Stomach (tissue), 19 donors: ENCODE measurements at places on chromosomes 4 and X. TPM values are rescaled to one million over a fixed set of nuclear protein-coding genes. Genes with fewer than 3 reads are reported as not detected.

GRCh38 chr4:84685105-84685504 lies 102.2 kb downstream of the CDS1 start:
- no peak for DNase-seq

- DNase-seq, result no peak
Observed at GRCh38 chr4:148692242-148692641, 250.0 kb upstream of the NR3C2 start.

GRCh38 chrX:45515262-45516215 lies 314.9 kb upstream of the DIPK2B start:
- DNase-seq, result peak; percentile 42

DNA sequence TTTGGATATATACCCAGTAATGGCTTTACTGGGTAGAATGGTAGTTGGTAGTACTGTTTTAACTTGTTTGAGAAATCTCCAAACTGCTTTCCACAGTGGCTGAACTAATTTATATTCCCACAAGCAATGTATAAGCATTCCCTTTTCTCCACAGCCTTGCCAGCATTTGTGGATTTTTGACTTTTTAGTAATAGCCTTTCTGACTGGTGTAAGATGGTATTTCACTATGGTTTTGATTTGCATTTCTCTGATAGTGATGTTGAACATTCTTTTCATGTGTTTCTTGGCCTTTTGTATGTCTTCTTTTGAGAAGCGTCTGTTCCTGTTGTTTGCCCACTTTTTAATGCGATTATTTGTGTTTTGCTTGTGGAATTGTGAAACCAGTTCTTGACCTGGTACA lies 290.5 kb downstream of the BMPR1B start:
- no peak for DNase-seq

Gene ANKRD50
- 9.9 TPM for total RNA-seq

Gene CT83
- total RNA-seq, result not detected

Gene CENPVL1
- total RNA-seq, result not detected

- DNase-seq, result no peak
Observed at GRCh38 chrX:31287861-31288260, 216.0 kb upstream of the FTHL17 start.

GRCh38 chr4:82721819-82722423 lies 76.7 kb downstream of the SCD5 start:
- DNase-seq, result peak; percentile 39

- DNase-seq, result no peak
Observed at GRCh38 chrX:649166-649565, 18.6 kb downstream of the SHOX start.

- DNase-seq, result no peak
Observed at GRCh38 chrX:1661048-1661921, 46.4 kb downstream of the ASMT start.

- no peak for DNase-seq
Observed at GRCh38 chrX:47560179-47560933, 649 bp upstream of the ARAF start.

DNA sequence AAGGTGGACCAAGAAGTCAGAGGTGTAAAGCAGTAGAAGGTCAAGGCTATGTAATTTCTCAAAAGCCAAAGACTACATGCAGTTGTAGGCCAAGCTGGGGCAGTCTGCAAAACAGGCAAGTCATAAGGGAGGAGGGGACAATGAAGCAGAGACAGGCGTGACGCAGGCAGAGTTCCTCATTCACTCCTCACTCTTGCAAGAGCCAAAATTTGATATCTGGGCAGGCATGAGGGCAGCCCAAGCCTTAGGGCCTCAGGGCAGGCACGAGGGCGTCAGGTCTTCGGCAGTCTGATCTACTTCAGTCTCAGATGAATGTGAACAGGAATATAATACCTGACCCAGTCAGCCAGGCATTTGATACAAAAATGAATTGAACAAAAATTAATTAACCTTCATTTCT lies 86.4 kb upstream of the AGA start:
- DNase-seq, result no peak

- DNase-seq, result no peak
Observed at GRCh38 chr4:176492646-176493302, 173.0 kb downstream of the SPCS3 start.

DNA sequence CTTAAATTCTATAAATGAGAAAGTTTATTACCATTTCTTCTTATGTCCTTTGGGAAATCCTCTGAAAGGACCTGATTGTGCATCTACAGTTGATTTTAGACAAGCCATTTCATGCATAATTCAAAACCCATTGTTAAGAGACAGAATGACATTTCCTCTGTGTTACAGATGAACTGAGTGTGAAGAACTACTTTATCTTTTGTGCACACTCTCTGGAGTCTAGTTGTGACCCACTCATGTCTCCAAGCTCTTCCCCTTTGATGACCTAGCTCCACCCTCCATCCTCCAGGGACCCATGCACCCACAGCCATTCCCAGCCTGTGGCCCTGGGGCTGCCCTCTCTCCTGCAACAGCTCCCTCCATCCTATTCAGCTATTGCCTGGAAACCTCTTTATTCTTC lies 57.5 kb upstream of the BMPR1B start:
- no peak for DNase-seq

GRCh38 chrX:102085706-102086105 lies 39.8 kb upstream of the TCEAL2 start:
- no peak for DNase-seq

Gene KLHL4
- total RNA-seq, result not detected

DNA sequence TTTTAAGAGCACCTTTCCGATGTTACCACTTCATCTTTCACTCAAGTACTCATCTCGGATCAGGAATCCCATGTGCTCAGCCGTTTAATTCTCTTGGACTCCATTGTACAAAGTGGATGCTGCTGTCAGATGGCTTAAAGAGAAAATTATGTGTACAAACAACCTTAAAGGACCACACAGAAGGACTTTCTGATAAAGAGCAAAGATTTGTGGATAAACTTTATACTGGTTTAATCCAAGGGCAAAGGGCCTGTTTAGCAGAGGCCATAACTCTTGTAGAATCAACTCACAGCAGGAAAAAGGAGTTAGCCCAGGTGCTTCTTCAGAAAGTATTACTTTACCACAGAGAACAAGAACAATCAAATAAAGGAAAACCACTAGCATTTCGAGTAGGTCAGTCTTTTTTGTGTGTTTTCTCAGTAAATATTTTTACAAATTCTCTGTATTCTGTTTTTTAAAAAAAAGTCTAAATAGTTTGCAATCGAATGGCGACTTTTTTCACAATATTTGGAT lies 20.1 kb downstream of the MMAA start:
- DNase-seq, result no peak

DNA sequence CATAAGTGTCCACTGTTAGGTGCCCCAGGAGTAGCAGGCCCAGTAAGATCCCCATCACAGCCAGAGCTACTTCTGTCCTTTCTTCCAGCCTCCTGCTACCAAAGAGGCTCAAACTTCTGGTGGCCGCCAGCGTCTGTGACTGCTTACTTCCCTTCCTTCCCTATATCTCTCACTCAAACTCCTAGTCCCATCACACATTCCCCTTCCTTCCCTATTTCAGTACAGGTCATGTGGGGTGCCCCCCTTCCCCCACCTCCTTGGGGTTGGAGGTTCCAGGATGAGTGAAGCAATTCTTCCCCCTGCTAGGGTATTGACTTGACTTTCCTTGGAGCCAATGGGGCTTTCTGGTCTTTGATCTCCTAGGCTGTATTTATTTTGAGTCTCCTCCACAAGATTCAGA lies at the start of gene VSIG4:
Gene VSIG4 (minus strand): TSS at position 137 of the 400 bp plus-strand sequence. CDS start 82 bp downstream, at position 55.
- DNase-seq, result no peak

- DNase-seq, result no peak
Observed at GRCh38 chr4:159142681-159143384, 40.0 kb downstream of the RAPGEF2 start.

- no peak for DNase-seq
Observed at GRCh38 chrX:30612250-30612655, 34.7 kb upstream of the TASL start.

DNA sequence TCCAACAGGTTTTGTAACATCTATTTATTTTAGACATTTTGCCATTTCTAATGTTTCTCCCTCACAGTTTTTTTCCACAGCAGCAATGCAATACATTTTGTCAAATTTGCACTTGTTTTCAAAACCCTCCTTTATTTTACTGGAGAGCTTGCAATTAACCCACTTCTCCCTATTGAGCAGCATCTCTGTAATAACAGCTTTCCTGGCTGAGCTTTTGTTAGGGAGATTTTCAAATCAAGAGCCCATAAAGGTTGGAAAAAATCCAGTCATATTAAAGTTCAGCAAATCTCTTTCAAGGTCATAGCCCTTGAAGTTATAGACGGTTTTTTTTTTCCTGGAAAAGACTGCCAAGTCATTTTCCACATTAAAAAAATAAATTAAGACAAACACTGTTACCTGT lies 450.6 kb upstream of the TENM3 start:
- no peak for DNase-seq

- DNase-seq, result no peak
Observed at GRCh38 chr4:108060164-108060563, 70.5 kb downstream of the HADH start.

DNA sequence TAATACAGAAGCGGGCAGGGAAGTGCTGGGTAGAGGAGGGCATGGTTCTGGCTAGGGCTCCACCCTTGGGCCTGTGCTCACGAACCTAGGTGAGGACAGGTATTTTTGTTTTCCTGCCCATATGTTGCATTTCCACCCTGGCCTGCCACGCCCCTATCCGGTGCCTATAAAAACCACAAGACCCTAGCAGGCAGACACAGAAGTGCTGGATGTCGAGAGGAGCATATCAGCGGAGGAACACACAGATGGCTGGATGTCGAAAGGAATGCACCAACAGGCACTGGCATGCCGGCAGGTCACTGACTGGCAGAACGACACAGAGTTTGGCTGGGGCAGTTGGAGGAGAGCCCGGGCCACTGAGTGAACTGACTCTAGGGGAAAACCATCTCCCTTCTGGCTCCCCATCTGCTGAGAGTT lies 316.6 kb upstream of the BOD1L1 start:
- no peak for DNase-seq

GRCh38 chr4:11069581-11070211 lies 359.0 kb downstream of the HS3ST1 start:
- DNase-seq, result no peak

GRCh38 chr4:2942532-2943363 lies 20.5 kb downstream of the NOP14 start:
- DNase-seq, result peak; percentile 84

Gene SUPT20HL1
- not detected for total RNA-seq

GRCh38 chrX:13239272-13239671 lies 80.6 kb downstream of the ATXN3L start:
- peak; percentile 41 for DNase-seq

DNA sequence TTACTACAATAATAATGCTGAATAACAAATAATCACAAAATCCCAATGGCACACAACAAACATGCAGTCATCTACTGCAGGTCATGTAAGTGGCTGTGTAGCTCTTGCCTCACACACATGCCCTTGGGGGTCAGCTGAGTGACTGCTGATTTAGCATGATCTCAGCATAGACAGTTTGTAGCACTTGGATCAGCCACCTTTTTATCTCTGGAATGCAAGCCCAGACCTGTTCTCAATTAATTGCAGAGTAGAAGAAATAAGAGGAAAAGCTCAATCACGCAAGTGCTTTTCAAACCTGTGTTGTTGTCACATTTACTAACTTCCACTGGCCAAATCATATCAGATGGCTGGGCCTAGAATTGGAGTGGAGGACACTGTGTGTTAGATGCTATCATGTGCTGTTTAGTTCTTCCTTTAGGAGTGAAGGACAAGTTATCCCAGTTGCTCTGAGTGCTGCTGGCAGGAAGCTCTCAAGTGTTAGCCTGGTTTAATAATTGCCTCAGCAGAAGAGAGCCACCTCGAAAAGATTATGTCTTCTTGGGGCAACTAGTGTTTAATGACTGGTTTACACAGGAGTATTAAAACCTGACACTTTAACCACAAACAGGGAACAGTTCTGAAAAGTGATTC lies 128.3 kb upstream of the EPHA5 start:
- DNase-seq, result no peak
